ENCODE measurements at places on chromosomes 7 and 10. TPM values are rescaled to one million over a fixed set of nuclear protein-coding genes. Genes with fewer than 3 reads are reported as not detected.

The OPN4 gene
- not detected for polyA plus RNA-seq

The GCK gene
- polyA plus RNA-seq, result 2.8 TPM

DNA sequence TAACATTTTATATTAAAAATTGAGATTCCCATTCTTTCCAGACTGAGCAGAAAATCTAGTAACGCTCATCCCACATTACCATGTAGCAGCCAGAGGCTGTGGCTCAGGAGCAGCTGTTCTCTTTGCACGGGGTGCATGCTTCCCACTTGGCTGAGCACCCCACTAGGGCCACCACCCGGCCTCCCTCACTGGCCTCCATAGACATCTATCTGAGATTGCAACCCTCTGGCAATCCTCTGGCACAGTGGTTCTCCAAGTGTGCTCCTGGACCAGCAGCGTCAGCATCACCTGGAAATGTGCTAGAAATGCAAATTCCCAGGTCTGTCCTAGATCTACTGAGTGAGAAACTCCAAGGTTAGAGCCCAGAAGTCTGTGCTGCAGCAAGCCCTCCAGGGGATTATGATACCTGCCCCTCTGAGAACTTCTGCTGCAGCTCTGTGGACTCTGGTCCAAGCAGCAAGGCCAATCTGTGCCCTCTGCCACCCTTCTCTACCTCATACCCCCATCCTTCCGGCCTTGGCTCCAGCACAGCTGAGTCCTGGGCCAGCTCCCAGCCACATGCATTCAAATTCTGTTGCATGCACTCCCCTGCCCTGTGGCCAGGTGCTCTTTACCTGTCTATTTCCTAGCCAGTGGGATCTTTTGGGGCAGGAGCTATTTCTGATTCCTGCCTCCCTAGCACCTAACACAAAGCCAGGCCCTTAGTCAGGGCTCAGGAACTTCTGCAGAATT lies 301.5 kb downstream of the GRID1 start:
- DNase-seq, result no peak

- DNase-seq, result no peak
Observed at GRCh38 chr10:1474376-1475097, 262.8 kb downstream of the ADARB2 start.

GRCh38 chr10:110414548-110415309 lies 83.0 kb upstream of the DUSP5 start:
- no peak for DNase-seq

GRCh38 chr10:24427678-24428409 lies 218.9 kb downstream of the KIAA1217 start:
- no peak for DNase-seq

- DNase-seq, result no peak
Observed at GRCh38 chr7:21942955-21943354, 2.7 kb downstream of the CDCA7L start.

GRCh38 chr7:33423646-33424020 lies 294.3 kb downstream of the BBS9 start:
- no peak for DNase-seq

GRCh38 chr10:79176052-79176501 lies 107.3 kb downstream of the ZMIZ1 start:
- no peak for DNase-seq

GRCh38 chr7:95467912-95468607 lies 17.7 kb upstream of the ASB4 start:
- no peak for DNase-seq

DNA sequence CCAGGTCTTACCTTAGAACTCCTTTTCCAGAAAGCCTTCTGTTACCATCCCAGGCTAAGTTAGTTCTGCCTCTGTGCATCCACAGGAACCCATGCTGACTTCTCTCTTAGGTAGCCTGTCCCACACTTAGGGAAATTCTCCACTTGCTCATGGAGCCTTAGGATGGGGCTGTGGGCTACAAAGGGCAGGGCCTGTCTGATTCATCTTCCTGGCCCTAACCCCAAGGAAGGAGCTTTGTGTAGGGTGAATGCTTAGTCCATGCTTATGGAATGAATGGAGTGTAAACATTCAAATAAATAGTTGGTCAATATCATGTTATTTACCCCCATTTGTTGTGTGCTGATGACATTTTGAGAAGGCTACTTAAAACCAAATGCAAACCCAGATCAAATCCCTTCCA lies 54.7 kb downstream of the EMX2 start:
- no peak for DNase-seq

- no peak for DNase-seq
Observed at GRCh38 chr7:43648473-43649406, 65.8 kb downstream of the STK17A start.

DNA sequence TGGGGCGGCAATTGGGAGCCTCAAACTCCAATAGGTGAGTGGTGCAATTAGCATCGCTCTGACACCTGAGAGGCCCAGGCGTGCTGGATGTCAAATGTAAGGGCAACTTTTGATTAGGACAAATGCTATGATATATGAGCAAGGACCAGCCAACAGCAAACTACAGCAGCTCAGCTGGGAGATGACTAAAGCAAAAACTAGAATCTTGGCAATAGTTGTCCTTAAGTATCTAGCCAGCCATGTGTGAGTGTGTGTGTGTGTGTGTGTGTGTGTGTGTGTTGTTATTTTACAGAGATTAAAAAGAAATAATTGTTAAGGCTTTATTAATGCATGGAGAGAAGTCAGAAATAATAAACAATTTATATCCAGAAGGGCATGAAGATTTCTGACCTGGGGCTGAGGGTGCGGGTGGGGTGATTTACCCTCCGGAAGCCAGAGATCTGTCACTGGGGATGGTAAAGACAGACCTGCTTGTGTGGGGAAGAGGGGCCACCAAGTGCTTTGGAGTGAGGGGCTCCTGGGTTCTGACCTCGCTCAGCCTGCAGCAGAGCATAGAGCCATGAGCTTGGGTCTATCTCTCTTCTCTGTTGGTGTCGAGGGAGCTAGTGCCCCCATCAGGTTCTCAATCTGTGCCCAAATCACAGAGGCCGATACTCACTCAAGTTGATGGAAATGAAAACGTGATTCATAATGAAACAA lies 77.3 kb downstream of the EMX2 start:
- DNase-seq, result no peak

DNA sequence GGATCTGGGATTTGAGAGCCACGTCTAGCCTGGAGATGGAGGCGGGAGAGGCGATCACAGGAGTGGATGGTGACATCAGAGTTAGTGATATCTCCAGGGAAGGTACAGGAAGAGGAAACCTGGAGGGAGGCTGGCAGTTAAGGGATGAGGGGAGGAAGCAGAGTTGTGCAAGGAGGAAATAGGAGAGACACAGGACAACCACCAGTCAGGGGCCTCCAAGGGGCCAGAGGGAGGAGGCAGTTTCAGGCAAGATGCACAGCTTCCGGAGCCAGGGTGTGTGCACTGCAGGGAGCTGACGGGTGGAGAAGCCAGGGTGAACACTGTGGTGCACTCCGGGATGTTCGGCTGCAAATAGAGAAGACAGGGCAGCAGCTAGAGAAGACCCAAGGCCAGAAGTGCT lies 141.2 kb downstream of the GLI3 start:
- DNase-seq, result no peak

GRCh38 chr10:12639996-12640944 lies 290.9 kb downstream of the CAMK1D start:
- no peak for DNase-seq

Data from right renal pelvis (tissue), 4 donors.